Activated CD8-positive, alpha-beta memory T cell treated with anti-CD3 and anti-CD28 coated beads, Interleukin-2, amount 50 U/mL, for 48 hours (primary cell): ENCODE measurements at places on chromosomes 1 and 21.

DNA sequence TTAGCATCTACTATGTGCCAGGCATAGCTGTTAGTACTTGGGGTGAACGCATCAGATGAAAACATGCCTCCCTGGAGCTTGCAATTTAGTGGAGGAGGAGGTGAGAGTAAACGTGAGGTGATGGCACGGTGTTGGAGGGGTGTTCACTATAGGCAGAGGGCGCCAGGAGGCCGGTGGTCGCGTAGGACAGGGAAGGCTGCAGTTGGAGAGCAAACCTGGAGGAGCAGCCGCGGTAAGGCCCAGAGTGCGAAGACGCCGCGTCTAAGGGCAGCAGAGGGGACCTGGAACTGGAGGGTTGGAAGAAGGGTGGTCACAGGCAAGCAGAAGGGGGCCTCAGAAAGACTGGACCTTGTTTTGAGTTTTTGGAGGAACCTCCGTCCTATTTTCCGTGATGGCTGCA, 30.2 kb upstream of the TRIM17 start:
- no peak for DNase-seq

- no peak for DNase-seq
These were observed 6.0 kb upstream of the H6PD start for GRCh38 chr1:9228609-9229008.

GRCh38 chr1:57252597-57253294, 171.1 kb downstream of the DAB1 start:
- no peak for DNase-seq

DNA sequence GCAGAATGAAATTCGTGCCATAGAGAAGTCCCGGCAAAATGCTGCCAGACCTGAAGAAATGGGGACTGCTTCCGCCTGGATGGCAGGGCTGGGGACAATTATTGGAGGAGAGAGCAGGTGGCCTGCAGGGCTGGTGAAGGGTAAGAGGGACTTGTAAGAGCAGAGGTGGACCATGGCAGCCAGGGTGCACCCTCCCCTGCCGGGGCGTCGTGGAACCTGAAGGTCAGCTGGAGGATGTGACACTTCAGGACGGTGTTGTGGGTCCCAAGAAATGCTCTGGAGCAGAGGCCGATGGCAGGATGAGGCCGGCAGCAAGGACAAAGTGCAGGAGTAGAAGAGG, 40.3 kb downstream of the RIPK4 start:
- DNase-seq = no peak

DNA sequence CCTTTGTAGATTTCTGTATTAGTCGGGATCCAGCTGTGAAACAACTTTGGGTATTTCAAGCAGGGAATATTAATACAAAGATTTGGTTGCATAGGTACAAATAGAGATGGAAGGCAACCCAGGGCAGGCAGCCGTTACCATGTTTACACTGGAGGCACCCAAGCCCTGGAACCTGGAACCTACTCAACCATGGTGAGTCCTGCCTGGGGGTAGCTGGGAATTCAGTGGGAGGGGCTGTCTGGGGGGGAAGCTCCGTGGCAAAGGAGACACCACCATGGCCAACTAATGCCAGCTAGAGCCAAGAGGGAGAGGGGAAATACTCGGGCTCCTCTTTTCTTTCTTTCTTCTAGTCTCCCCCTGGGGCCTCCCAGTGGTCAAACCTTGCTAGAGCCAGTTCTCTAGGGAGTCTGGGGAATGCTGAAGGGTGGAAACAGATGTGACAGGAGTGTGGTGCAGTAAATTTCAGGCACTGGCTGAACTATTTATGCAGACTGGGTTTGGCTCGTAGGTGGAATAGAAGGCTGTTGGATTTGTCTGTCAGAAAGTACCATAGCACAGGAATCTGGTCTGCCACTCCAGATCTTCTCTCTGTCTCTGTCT, 91.9 kb upstream of the CACNA1E start:
- no peak for DNase-seq

- DNase-seq = no peak
These were observed 259.7 kb upstream of the VAMP3 start for GRCh38 chr1:7511381-7511780.
